ENCODE measurements at places on chromosomes 5 and 9.
A peak's percentile ranks its signal among the peaks of the same experiment; 100 is the strongest.

DNA sequence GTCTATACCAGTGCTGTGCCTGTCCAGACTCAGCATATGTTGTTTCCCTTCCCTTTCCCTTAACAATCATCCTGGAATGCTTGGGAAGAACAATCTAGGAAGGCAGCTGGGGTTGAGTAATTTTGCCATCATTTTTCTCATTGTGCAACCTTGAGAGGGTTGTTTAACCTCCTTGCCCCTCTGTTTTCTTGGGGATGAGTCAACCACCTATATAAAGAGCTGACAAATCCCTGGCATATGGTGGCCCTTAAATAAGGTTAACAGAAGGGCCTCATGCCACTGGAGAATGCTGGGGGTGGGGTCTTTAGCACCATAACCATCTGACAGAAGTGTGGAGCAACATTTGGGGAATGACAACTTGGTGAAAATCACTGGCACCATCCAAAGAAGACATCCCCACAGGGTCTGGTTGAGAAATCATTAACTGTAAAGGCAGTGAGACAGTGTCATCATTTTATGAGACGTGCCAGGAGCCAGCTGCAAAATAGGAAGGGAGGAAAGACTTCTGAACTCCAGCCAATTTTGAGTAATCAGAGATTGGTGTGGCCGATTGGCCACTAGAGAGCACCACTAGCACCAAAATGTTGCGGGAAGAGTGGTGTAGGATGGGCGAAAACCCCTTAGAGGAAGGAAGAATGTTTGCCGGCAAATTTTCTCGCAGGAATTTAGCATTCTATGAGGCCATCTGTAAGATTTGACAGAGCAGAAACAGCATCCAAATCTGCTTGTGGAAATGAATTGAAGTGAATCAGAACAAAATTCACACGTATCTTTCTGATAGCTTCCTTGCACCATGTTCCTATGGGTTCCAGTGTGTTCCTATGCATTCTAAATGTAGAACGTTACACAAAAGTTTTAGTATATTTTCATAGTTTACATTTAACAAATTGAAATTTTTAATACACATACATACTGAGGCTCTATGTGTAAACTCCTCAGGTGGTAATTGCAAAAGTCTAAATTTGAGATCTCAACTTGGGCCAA, 113.8 kb downstream of the MSX2 start:
- DNase-seq = no peak

- DNase-seq = peak; percentile 74
These were observed 232.6 kb downstream of the MAST4 start for GRCh38 chr5:66828548-66829357.

GRCh38 chr5:31692561-31693221, 53.8 kb downstream of the PDZD2 start:
- no peak for DNase-seq

DNA sequence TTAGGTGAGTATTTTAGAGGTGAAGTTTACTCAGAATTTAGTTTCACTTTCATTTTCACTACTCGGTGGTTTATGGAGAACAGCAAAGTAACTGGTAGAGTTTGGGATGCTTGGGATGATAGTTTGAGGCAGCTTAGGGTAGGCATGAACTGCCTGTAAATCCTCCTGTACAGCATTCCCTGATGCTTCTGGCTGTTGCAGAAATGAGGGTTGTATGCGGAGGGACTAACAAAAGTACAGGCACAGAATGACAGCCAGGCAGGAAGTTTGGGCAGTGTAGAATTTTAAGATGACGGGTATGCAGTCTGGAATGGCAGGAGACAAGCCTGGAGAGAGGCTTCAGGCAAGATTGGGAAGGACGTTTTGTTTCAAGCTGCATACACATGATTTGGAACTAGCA, 48.0 kb upstream of the FAM120AOS start:
- no peak for DNase-seq

GRCh38 chr5:168752416-168753190, 173.4 kb upstream of the PANK3 start:
- no peak for DNase-seq

GRCh38 chr5:17276445-17276844, 59.0 kb downstream of the BASP1 start:
- no peak for DNase-seq

DNA sequence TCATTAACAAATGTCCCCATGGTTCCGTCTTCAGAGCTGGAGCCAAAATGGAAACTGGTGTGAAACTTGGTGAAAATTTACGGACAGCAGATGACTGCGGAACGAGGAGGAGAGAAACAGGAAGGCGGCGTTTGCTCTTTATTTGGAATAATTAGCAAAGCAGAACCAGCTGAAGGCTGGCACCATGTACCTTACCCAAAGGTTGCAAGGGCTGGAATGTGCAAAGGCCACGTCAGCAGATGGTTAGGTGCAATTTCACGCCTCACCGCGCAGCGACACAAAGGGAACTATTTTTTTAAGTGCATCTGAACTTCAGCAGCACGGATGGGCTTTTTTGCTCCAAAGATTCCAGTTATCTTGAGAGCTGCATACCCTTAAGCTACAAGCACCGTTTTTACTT, 127.4 kb downstream of the COL23A1 start:
- DNase-seq = peak; percentile 37

DNA sequence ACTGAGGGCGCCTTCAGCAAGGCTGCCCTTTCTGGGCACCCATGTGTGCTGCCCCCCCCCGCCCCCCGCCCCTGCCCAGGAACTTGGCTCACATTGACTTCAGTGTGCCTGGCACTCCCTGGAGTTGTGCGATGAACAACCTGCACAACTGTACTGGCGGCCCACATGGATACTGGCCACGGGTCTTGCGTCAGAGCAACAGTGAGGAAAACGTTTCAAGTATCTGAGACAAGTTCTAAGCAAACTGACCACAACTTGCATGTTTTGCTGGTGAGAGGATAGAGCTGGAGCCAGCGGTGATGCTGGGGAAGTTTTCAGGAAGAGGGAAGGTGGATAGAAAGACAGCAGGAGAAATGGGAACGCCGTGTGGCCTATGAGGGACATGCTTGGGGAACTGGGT, 45.4 kb downstream of the HABP4 start:
- DNase-seq = no peak

- DNase-seq = no peak
These were observed at the start of gene PDLIM4 for GRCh38 chr5:132257131-132258101. Gene PDLIM4, plus strand, starts transcription at chr5:132257696. Its CDS starts 39 bp downstream, at chr5:132257735.

DNA sequence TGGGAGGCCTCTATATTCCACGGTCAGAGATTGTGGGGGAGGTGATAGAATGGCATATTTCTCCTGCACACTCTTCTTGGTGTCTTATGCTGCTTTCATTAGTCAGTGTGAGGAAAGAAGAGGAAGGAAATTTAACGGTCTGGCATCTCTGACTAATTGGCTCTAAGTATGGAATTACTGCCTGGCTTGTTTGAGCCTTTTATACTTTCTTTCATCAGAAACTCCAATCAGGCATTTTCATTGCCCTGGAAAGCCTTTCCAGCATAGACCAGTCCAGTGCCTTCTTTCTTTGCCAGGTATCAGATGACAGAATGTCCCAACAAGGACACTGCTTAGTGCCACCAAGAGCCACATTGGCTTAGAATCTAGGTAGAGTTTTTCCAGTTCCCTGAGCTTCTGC, 30.2 kb downstream of the CYSTM1 start:
- DNase-seq = no peak

- DNase-seq = no peak
These were observed 42.7 kb downstream of the OR2V1 start for GRCh38 chr5:181088289-181088688.

DNA sequence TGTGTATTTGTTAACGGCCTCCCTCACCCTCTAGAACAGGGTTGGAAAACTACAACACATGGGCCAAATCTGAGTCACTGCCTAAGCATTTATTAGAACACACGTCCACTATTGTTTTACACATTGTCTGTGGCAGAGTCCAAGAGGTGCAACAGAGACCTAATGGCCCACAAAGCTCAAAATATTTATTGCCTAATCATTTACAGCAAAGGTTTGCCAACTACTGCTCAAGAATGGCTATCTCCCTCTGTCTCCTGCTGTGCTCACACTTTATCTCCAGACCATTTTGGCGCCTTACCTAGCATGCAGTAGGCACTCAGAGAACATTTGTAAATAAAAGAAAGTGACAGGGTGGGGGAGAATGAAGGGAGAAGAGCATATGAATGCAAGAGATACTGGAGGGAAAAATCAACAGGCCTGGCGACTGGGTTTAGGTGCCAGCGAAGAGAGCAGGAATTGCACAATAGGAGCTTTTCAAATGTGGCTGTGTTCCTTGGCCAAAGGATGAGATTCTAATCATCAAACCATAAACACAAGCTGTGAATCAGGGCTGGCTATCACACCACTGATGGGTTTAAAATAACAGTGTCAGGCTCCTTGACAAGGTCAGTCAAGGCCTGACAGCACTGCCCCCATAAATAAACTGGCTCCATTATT, 80.3 kb downstream of the EPB41L4A start:
- no peak for DNase-seq

DNA sequence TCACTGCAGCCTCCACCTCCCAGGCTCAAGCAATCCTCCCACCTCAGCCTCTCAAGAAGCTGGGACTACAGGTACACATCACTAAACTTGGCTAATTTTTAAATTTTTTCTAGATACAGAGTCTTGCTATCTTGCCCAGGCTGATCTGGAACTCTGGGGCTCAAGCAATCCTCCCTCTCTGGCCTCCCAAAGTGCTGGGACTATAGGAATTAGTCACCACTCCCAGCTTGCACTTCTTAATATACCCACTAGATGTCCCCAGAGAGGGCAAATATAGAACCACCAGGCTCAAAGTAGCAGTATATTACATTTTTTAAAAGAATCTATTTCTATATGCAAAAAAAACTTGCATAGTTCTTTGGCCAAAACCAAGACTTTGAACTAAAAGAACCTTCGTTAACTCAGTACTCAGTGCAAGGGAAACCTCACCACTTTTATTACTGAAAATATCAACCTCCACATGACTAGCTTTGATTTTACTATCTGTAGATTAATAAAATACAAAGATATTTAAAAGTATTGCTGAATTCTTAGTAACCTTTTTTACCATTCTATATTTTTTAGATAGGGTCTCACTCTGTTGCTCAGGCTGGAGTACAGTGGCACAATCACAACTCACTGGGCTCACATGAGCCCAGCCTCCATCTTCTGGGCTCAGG, 25.8 kb upstream of the HSD17B3 start:
- DNase-seq = peak; percentile 43

- DNase-seq = no peak
These were observed 125.4 kb downstream of the ARHGEF28 start for GRCh38 chr5:73751254-73751914.

GRCh38 chr9:38106488-38106887, 37.5 kb upstream of the SHB start:
- DNase-seq = peak; percentile 45

GRCh38 chr5:14557791-14558415, 23.7 kb upstream of the OTULINL start:
- peak; percentile 86 for DNase-seq

DNA sequence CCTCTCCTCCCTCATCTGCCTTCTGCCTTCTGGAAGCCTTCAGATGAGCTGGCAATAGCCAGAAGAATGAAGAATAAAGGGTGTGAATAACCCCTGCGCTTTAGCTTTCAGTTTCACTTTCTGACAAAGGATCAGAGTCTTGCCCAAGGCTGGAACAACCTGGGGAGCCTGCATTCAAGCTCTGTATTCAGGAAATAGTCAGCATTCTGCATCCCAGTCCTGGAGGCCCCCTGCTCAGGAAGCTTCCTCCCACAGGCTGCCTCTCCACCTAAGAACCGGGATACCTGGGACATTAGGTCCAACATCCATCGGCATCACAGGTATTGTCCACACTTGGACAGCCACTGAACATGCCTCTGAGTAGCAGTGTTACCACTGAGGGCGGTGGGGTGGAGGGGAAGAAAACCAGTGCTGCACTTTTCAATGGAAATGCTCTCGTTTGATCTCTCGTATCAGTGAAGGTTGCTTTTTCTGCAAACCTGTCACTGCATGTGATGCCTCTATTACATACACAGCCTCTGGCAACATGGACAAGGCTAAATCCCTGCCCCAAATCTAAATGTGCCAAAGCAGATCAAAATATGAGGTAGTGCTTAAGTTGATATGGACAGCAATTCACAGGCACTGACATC, 39.8 kb upstream of the ACO1 start:
- no peak for DNase-seq

DNA sequence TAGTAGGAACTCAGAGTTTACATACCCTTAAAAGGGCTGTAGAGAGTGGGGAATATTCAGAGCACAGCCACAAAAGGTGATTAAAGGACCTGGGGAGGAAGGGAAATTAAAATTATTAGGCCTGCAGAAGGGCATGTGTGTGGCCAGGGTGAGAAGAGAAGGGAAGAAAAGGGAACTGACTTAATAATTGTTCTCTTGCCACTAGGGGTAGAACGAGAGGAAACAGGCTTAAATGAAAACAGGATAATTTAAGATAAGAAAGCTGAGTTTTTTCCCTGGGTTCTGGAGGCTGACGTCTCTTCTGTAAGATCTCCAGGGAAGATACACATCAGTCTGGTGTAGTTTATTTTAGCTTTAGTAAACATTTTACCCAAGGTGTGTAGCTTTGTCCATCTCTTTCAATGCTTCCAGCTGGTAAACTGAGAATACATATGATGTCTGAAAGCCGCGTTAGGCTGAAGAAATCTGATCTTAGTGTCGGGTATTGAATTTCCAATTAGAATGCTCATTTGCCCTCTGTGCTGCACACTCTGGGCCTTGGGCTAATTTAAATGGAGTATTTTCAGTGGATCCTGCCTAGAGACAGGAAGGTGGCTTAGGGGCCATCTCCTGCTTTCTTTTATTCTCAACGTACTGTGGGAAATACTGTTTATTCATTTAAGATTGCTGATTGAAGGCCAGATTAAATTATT, 416.8 kb downstream of the TMEM38B start:
- DNase-seq = peak; percentile 96

DNA sequence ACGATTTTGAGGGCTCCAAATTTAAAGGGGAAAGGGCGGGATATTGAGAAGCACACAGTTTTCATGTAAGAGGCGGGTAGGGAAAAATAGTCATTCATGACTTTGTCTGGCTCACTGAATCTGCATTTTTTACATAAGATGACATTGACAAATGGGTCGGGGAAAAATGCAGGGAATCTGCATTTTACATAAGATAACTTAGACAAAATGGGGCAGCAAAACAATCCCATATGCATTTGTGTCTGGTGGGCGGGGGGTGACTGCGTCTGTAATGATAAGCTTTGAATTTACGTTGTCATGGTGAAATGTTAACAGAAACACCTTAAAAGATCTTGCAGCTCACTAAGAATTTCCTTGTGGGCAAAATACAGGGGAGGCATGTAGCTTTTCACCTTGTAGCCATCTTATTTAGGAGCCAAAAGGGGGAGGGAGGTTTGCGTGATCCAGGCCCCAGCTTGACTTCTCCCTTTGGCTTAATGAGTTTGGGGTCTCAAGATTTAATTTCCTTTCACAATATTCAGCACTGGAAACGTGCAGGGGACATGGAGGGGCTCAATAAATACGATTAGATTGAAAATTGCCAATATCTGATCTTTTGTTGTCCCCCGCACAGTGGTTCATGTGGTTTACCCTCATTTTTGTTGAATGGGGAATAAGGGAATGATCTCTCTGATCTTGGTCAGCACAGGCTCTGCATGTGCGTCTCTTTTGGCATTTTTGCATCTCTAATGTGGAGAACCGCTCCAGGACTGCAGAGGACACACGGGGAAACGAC, 41.1 kb upstream of the GADD45G start:
- DNase-seq = no peak
